Gastroesophageal sphincter (tissue), 4 donors: ENCODE measurements at places on chromosomes 2 and 18.

- no peak for ATAC-seq
Measured at GRCh38 chr2:133270550-133270949, 297.7 kb downstream of the NCKAP5 start.

GRCh38 chr18:75161256-75162028 is 47.5 kb downstream of the PTGR3 start:
- ATAC-seq = no peak

DNA sequence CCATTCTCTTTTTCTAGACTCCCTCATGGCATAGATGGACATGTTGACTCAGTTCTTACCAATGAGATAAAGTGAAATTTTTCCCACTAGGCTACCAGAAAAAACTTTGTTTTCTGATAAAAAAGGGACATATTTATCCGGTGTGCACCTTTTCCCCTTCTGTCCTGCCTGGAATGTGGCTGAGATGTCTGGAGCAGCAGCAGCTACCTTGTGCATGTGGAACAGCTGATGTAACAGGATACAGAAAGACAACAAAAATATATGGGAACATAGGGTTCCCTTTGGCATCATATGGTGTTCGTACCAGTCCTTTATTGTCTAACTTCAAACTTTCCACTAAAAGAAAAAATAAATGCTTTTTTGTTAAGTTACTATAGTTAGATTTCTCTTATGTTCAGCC is 460.2 kb upstream of the HS6ST1 start:
- no peak for ATAC-seq

DNA sequence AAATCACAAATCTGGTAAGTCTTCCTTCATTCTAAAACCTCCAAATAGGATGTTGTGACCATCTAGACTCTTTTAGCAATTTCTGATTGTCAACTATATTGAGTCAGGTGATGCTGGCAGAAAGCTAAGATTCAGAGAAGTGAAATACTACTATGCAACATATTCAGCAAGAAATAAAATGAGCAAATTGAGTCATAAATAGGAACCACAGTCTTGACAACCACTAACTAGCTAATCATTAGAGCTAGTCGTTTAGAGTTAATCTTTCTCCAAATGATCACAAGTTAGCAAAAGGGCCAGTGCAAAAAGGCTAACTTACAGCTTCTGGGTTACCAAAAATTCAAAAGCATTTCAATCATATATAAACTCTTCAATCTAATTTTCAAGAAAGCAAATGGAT is 54.5 kb downstream of the ROCK1 start:
- no peak for ATAC-seq

- no peak for ATAC-seq
Measured at GRCh38 chr2:44549099-44549471, 187.3 kb downstream of the CAMKMT start.

DNA sequence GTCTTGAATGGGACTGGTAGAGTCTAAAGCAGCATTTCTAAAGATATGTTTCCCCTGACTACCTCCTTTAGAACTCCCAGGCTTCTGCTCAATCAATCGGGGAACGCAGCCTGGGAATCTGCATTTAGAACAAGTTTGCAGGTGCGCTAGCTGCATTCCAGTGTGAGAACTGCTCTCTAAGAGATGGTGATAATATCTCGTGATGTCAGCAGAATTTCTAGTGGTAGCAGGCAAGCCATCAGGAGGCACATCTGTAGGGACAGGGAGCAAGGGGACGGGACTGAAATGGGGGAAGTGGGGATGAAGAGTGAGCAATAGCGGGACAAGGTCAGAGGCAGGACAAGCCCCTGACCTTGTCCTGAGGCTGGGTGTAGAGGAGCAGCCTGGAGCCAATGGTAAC is 120.3 kb upstream of the DNMT3A start:
- no peak for ATAC-seq

- ATAC-seq = no peak
Measured at GRCh38 chr2:161382747-161383146, 33.4 kb upstream of the TBR1 start.

- ATAC-seq = no peak
Measured at GRCh38 chr18:10138719-10139118, 224.9 kb downstream of the VAPA start.

- no peak for ATAC-seq
Measured at GRCh38 chr2:185372188-185372587, 366.4 kb upstream of the FSIP2 start.

DNA sequence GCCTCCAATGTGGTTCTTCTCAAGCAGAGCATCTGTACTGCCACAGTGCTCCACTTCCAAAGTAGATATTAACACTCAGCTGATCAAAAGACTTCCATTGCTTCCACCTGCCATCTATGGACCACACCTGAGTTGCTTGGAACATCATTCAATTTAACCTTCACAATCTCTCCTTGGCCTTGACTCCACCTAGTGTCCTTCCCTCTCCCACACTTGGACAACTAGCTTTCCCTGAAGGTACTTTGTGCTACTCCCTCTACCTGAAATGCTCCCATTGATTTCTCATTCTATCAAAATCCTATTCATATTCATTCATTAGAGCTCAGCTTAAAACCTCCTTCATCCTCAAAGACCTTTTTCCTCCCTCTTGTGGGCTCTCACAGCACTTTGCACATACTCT is 48.7 kb downstream of the SOWAHC start:
- ATAC-seq = no peak

GRCh38 chr2:160351956-160352355 is 141.7 kb downstream of the RBMS1 start:
- peak; percentile 38 for ATAC-seq

DNA sequence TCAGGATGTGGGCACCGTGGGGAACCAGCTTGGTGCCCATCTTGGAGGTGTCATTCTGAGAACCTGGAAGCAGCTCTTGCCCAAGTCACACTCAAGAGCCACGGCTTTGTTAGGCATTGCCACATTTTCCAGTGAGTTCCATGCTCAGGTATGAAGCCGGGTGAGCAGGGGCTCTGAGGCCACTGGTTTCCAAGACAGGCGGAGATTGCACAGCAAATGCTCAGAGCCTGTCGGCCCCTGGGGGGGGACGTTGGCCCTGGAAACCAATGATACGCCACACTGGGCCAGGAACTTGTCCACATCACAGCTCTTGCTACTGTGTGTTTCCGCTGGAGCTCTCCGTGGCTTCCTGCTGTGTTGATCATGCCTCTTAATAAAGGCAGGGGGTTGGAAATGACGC is 52.5 kb upstream of the SALL3 start:
- no peak for ATAC-seq

DNA sequence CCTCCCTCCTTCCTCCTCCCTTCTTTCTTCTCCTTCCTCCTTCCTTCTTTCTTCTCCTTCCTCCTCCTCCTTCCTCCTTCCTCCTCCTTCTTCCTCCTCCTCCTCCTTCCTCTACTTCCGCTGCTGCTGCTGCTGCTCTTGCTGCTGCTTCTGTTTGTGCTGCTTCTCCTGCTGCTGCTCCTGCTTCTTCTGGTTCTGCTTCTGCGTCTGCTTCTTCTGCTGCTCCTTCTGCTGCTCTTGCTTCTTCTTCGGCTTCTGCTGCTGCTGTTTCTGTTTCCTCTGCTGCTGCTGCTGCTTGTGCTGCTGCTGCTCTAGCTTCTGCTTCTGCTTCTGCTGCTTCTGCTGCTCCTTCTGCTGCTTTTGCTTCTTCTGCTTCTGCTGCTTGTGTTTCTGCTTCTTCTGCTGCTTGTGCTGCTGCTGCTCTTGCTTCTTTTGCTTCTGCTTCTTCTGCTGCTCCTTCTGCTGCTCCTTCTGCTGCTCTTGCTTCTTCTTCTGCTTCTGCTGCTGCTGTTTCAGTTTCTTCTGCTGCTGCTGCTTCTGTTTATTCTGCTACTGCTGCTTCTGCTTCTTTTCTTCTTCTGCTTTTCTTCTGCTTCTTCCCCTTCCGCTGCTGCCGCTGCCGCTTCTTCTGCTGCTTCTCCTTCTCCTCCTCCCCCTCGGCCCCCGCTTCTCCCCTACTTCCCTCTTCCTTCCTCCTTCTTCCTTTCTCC is 8.6 kb downstream of the SNRNP27 start:
- no peak for ATAC-seq

GRCh38 chr18:72041313-72042032 is 502.7 kb downstream of the CBLN2 start:
- no peak for ATAC-seq

- ATAC-seq = no peak
Measured at GRCh38 chr18:54775686-54776085, 52.6 kb upstream of the RAB27B start.

GRCh38 chr2:71256421-71256820 is 29.5 kb upstream of the PAIP2B start:
- no peak for ATAC-seq

DNA sequence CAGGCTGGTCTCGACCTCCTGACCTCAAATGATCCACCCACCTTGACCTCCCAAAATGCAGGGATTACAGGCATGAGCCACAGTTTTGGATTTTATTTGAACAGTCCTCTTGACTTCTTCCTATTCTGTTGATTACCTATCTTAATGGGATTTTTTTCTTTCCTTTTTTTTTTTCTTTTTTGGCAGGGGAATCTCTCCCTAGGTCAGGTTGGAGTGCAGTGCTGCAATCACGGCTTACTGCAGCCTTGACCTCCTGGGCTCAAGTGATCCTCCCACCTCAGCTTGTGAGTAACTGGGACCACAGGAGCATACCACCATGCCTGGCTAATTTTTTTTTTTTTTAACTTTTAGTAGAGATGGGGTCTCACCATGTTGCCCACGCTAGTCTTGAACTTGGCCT is 2.8 kb downstream of the MTHFD2 start:
- ATAC-seq = no peak

- no peak for ATAC-seq
Measured at GRCh38 chr2:166764216-166764615, 124.1 kb upstream of the XIRP2 start.

- ATAC-seq = no peak
Measured at GRCh38 chr2:78065366-78065765, 543.2 kb upstream of the LRRTM4 start.

DNA sequence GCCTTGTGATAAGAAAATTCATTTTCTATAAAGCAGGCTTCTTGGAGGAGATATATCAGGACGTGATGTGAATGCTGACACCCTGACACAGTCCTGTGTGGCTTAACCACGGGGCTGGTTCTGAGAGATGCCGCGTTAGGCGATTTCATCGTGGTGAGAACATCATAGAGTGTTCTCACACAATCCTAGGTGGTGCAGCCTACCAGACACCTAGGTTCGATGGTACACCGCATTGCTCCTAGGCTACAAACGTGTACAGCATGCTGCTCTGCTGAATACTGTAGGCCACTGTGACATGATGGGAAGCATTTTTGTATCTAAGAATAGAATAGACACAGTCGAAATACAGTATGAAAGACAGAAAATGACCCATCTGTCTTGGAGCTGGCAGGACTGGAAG is 82.5 kb downstream of the TNFRSF11A start:
- no peak for ATAC-seq

DNA sequence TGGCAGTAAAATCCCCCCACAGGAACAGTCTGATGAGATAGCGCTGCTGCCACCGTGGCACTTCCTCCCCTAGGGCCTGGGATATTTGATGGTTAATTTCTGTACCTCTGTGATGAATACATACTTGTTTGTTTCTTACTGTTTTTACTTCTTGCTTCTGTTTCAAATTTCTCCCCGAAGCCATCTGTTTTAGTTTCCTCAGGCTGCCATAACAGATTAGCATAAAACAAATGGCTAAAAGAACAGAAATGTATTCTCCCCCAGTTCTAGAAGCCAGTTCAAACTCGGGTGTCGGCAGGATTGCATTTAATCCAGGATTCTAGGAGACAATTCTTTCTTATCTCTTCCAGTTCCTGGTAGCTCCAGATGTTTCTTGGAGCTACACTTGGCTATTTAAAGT is 435.9 kb downstream of the DSEL start:
- no peak for ATAC-seq

GRCh38 chr2:190119257-190119656 is 56.7 kb upstream of the MSTN start:
- no peak for ATAC-seq

DNA sequence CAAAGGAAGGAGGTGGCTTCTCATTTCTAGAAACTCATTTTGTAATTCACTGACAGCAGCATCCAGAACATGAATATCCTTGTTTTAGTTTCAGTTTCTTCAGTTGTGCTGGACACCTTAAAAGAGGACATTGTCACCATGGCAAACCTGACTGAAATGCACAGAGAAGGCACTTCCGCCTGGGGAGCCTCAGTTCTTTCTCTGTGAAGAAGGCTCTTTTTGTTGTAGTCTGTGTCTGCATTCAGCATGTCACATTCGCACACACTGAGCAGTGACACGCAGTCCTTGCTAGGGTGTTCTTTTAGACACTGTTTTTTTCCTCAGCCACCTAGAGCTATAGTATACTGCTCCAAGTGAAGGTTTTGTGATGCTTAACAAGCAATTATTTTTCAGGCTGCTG is 9.5 kb upstream of the RPRM start:
- no peak for ATAC-seq

DNA sequence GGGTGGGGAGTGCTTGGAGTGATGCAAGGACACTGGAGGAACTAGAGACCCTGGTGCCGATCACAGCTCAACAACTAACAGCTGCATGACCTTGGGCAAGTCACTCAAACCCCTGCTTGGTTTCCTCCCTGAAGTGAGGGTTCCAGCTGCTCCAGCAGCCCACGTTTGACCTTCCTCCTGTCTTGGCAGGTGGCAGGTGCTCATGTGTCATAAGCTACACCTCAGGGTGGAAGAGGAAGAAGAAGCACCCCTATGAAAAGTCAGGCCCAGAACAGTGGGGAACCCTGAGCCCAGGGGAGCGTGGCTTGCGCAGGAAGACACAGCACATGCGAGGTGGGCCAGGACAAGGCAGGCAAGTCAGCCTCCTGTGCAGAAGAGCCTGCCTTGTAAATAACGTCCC is 42.4 kb downstream of the MRPL35 start:
- ATAC-seq = peak; percentile 10

- ATAC-seq = no peak
Measured at GRCh38 chr18:7727361-7728076, 160.4 kb downstream of the PTPRM start.

DNA sequence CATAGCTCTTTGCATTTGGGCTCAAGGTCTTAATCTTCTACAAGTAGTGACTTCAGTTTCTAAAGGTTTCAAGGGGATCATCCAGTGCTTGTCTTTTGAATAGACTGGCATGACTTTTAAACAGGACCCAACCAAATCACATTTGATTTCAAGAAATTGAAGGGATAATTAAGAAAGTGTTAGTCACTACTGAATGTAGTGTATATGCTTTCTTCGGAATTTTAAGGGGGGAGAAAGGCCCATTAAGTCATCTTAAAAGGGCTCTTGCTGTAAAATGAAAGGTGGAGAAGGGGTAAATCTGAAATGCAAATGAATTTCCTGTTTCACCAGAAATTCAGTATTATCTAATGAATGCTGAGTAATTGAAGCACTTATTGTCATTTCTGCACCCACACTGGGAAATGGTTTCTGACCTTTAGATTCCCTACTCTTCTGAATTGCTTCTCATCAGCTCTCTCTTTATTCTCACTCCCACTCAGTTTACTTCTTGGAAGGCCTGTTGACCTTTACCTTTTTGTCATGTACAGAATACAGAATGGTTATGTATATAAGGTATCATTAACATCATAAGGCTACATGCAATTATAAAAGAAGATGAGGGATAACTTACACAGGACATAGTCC is 241.4 kb downstream of the SLC8A1 start:
- no peak for ATAC-seq

GRCh38 chr18:35876243-35876642 is 96.2 kb upstream of the RMP24 start:
- no peak for ATAC-seq
